ENCODE measurements at places on chromosomes 6 and 20.

DNA sequence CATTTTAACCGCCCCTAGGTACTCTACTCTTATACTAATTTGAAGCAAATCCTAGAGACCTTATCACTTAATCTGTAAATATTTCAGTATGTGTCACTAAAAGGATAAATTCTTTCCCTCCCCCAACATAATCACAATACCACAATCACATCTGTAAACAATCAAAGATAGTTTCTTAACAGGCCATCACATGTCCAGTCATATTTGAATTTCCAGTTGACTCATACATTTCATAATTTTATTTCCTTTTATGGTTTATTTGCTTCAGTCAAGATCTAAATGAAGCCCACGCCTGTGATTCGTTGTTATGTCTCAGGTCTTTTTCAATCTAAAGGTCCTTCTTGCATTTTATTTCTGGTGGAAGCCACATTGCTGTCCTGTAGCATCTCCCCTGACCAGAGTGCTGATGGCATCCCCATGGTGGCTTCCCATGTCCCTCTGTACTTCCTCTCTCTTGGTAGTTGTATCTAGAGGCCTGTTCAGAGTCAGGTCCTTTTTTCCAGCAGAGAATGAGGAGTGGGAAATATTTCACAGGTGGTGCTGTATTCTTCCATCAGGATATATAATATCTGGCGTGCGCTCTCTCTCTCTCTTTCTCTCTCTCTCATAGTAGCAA lies 128.6 kb upstream of the SLC22A23 start:
- no peak for DNase-seq

GRCh38 chr20:56793916-56794315 lies 164.8 kb downstream of the TFAP2C start:
- DNase-seq = no peak

- no peak for DNase-seq
These were observed 28.3 kb upstream of the RIPOR2 start for GRCh38 chr6:24963887-24964570.

DNA sequence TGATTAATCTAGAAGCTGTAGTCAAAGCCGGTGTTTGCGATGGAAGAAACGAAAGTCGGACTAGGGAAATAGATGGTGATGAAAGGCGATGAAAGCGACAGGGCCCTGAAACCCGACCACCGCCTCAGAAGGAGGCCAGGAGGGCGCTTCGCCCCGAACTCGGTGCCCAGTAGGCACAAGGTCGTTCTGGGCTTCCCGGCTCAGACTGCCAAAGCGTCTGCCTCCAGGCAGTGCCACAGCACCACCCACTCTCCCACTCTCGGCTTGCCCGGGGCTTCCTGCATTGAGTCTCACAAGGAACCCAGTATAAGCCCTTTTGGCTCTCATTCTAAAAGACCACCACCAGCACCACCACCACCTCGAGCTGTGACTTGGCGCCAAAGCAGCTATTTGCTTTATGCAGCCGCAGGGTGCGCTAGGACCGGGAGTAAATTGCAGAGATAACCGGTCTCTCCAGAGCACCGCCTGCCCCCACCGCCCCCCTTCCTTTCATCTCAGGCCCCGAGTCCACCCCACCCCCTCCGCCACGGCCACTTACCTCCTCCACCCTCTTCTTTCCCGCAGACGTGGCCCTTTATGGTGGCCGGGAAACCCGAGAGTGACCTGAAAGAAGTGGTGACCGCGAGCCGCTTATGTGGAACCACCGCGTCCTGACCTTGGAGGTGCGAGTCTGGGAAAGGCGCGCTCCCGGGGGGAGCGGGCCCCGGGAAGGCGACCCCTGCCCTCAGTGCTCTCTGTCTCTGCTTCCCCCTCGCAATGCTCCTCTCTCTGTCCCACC lies 2.4 kb downstream of the TCF21 start:
- DNase-seq = no peak

DNA sequence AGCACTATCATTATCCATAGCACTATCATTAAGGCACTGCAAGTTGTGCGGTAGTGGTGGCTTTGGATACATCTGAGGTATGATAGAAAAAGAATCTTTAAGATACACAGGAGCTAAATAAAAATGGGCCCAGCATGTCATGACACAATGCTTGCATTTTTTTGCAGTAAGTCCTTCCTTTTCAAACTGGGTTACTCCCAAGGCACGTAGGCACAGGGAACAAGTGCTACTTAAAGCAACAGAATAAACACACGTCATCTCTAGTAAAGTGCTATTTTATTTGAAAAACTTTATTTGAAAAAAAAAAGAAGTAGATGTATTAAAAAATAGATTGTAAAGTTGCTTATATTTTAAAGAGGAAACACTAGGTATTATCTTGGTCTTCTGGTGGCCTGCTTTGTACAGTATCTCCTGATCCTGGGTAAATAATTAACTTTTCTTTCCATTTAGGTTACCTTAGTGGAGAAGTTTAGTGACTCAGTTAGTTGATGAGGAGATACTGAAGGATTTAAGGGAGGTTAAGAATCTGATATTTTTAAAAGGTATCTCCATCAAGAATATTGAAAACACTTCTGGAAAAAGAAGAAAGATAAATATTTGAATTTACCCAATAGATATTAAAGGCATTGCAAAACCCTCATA lies 129.6 kb downstream of the EDN1 start:
- DNase-seq = no peak

- DNase-seq = no peak
These were observed 61.7 kb upstream of the ZMYND8 start for GRCh38 chr20:47418069-47418757.

GRCh38 chr6:63819831-63820230 lies 184.2 kb downstream of the PHF3 start:
- DNase-seq = no peak

DNA sequence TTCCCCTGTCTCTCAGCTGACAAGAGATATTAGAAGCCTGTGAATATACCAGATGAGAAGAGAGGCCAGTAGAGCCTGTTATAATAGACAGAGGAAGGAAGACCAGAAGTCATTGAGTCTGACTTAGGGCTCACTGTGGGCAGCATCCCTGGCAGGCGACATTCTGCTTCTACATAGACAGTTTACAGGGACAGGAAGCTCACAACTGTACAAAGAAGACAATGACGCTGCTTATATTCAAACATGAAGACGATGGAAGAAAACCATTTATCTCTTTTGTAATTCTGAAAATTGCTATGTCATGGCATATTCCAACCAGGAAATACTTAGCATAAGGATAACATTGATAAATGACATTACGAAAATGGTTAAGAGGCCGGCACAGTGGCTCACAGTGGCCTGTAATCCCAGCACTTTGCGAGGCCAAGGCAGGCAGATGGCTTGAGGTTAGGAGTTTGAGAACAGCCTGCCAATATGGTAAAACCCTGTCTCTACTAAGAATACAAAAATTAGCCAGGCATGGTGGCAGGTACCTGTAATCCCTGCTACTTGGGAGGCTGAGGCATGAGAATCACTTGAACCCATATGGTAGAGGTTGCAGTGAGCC lies 170.9 kb downstream of the UBE3D start:
- no peak for DNase-seq

GRCh38 chr20:41142245-41142644 lies 4.9 kb downstream of the PLCG1 start:
- DNase-seq = no peak

GRCh38 chr20:58361481-58362205 lies 27.4 kb upstream of the VAPB start:
- no peak for DNase-seq

DNA sequence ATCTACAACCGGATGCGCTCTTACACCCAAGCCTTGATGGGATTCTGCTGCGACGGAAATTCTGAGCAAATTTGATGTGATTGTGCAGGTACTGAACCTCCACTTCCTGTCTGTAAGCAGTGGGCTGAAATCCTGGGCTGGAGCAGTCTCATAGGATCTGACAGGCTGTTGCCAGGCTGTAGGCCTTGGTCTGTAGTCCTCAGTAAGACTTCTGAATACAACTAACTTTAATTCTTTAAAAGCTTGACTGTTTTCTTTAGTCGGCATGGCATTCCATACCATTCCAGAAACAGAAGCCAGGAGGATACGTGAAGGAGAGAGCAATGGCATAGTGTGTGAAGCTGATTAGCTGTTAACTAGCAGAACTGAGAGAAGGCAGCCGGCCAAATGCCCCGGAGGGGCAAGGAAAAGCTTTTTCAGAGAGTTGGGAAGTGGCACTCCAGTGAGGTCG lies 68.3 kb downstream of the ADTRP start:
- DNase-seq = no peak

- no peak for DNase-seq
These were observed 15.1 kb upstream of the TMEM217 start for GRCh38 chr6:37272834-37273566.

DNA sequence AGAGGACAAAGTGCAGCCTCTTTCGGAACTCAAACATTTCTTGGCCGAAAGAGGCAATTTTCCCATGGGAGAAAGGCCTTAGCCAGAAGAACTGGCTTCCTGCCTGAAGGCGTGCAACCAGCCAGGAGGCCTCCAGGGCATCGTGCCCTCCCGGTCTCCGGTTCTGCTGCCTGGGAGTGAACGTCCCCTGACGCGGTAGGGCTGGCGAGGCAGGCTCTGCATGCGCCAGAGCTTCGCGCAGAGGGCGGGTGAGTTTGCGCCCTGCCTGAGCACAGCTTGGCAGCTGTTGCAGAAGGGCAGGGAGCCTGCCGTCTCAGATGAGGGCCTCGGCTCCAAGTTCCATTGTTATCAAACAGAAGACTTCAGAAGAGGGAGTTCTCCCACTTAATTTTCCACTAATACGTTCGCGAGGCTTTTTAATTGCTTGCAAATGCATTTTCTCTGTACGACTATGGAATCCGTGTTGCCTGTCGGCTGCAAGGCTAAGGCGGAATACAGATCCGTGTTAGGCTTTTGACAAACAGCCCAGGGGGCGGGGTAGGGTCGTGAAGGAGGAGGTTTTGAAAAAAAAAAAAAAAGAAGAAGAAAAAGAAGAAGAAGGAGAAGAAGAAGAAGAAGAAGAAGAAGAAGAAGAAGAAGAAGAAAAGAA lies 5.5 kb upstream of the TFAP2D start:
- no peak for DNase-seq

GRCh38 chr6:131213501-131213990 lies 78.3 kb downstream of the AKAP7 start:
- no peak for DNase-seq

DNA sequence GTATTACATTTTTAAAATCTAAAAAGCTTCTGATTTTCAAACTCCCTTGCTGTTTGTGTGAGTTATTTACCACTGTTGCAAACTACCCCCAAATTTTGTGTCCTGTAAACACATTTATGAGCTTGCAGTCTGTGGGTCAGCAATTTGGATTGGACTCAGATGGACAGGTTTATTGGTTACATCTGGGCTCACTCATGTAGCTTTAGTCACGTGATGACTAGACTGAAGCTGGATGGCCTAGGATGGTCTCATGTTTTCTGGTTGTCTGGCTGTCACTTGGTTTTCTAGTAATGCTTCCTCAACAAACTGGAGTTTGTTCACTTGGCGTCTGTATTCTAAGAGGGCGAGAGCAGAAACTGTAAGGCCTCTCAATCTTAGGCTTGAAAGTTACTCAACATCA lies 12.2 kb upstream of the C6orf58 start:
- no peak for DNase-seq

DNA sequence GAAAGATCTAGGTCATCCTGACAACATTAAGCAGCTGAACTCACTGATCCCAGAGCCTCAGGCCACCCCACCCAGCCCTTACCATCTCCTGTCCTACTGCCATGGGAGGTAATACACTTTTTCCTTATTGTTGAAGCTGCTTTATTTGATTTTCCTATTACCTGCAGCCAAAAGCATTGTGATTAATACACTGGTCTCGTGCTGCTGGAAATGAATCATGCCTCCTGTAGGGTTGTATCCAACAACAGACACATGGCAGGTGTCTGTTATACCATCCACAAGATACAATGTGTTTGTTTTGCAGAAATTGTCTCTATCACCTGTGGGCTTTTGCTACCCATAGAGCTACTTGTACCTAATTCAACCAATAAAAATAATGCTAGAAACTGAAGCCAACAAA lies 34.2 kb downstream of the MYLIP start:
- no peak for DNase-seq
